ENCODE measurements at places on chromosomes 3 and 15. TPM values are rescaled to one million over a fixed set of nuclear protein-coding genes. Genes with fewer than 3 reads are reported as not detected.

- DNase-seq = no peak
These were observed 123.3 kb upstream of the RASGRP1 start for GRCh38 chr15:38687775-38688495.

DNA sequence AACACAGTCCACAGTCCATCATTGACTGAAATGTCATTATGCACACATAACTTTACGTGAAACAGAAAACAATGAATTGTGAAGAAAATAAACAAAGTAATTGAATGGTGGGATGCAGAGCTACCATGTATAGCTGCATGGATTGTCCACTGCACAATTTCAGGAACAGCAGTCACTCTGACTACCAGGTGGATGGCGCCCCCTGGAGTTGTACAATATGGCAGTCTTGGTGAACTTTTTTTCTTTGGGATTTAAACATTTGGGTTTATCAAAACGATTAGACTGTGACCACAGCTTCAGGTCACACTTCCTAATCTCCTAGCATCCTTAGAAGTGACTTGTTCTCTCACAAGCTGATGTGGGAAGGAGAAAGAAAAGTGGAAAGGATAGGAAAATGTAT lies 48.9 kb upstream of the TCF12 start:
- no peak for DNase-seq

- no peak for DNase-seq
These were observed 110.2 kb downstream of the ADCY5 start for GRCh38 chr3:123338620-123339061.

DNA sequence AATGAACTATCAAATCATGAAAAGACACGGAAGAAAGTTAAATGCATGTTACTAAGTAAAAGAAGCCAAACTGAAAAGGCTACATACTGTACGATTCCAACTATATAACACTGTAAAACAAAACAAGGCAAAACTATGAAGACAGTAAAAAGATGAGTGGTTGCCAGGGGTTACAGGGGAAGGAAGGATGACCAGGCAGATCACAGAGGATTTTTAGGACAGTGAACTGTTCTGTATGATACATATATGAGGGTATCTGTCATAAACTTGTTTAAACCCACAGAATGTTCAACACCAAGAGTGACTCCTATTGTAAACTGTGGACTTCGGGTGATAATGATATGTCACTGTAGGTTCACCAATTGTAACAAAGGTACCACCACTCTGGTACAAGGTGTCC lies 60.6 kb downstream of the CHSY1 start:
- no peak for DNase-seq

- DNase-seq = no peak
These were observed 63.9 kb downstream of the IMPG2 start for GRCh38 chr3:101256511-101256910.

DNA sequence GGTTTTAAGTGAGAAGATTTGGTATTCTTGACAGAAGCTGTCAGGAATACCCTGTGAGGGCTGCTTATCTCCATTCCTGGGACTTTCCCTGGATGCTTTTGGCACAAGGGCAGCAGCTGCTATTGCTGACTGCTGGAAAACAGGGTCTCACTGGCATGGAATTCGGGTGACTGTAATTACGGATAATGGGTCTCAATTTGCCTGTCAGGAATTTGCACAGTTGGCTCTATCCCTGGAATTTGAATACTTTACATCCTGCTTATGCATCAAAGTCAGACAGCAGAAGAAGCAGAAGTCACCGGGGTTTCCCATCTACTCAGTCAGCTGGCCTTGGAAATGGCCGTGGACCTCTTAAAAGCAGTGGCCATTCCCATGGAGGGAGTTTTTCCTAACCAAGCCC lies 25.9 kb upstream of the AKAP13 start:
- no peak for DNase-seq

DNA sequence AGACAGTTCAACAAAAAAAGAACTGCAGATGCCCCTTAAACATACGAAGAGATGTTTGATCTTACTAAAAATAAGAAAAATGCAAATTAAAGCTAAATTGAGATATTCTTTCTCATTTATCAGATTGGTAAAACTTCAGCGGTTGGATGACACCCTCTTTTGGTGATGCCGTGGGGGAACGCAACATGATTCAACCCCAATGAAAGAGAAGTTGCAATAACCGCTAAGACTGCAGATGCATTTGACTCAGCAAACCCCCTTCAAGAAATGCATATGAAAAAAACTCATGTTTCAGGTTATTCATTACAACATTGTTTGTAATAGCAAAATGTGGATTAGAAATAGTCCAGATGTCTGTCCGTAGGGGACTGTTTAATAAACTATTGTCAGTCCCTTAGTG lies 3.6 kb downstream of the KLHL6 start:
- no peak for DNase-seq

- no peak for DNase-seq
These were observed 83.5 kb downstream of the AQP9 start for GRCh38 chr15:58221591-58222241.

DNA sequence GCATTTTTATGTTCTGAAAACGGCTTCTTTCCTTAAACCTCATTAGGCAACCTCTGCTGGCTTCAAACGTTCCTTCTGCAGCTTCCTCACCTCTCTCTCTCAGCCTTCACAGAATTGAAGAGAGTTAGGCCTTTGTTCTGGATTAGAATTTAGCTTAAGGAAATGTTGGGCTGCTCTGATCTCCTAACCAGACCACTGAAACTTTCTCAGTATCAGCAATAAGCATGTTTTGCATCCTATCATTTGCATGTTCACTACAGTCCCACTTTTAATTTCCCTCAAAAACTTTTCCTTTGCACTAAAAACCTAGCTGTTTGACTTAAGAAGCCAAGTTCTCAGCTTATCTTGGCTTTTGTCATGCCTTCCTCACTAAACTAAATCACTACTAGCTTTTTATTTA lies 49.5 kb downstream of the SMARCC1 start:
- DNase-seq = no peak

GRCh38 chr15:27906802-27907201 lies 192.3 kb downstream of the OCA2 start:
- DNase-seq = no peak

DNA sequence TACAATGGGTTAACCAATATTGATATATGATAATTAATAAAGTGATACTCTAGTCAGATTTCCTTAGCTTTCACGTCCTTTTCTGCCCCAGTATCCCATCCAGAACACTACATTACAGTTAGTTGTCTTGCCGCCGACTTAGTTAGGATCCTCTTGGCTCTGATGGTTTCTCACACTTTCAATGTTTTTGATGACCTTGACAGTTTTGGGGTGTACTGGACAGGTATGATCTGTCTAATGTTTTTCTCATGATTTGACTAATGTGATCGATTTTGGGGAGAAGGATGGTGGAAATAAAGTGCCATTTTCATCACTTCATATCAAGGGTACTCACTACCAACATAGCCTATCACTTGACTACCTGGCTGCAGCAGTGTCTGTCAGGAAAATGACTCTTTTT lies 245.0 kb upstream of the TMC3 start:
- DNase-seq = no peak

Gene NPAP1
- not detected for total RNA-seq

Gene ZNF80
- not detected for total RNA-seq

Gene FETUB
- total RNA-seq = not detected

Gene NME9
- not detected for total RNA-seq

Gene C15orf62
- total RNA-seq = 0.19 TPM

Gene VIPR1
- total RNA-seq = 2.4 TPM

Gene COL6A5
- total RNA-seq = not detected

Gene SMAD6
- 32.2 TPM for total RNA-seq

Gene EFHB
- total RNA-seq = 1.3 TPM

Gene GJD2
- total RNA-seq = not detected

Gene PRR20G
- not detected for total RNA-seq

Gene PLSCR2
- not detected for total RNA-seq

Gene SERPINI2
- total RNA-seq = not detected

Gene FBXO40
- 0.13 TPM for total RNA-seq

Gene AP3S2
- 27.3 TPM for total RNA-seq

Gene MOBP
- not detected for total RNA-seq

Measured in mesenteric fat pad (tissue), 1 donor.